GM23248 (cell line): ENCODE measurements at places on chromosomes 4 and X. TPM values are rescaled to one million over a fixed set of nuclear protein-coding genes. Genes with fewer than 3 reads are reported as not detected.

The ODAPH gene
- not detected in 2 replicates for polyA plus RNA-seq

The ALAS2 gene
- not detected in 2 replicates for polyA plus RNA-seq

The RTL9 gene
- polyA plus RNA-seq, result 0.06 and 0.20 TPM in 2 replicates

The TBC1D25 gene
- 8.5 and 8.6 TPM in 2 replicates for polyA plus RNA-seq

The TMEM31 gene
- 0.26 and 0.28 TPM in 2 replicates for polyA plus RNA-seq

The LDB2 gene
- polyA plus RNA-seq, result 48.6 and 52.8 TPM in 2 replicates

The OPRPN gene
- polyA plus RNA-seq, result not detected in 2 replicates

DNA sequence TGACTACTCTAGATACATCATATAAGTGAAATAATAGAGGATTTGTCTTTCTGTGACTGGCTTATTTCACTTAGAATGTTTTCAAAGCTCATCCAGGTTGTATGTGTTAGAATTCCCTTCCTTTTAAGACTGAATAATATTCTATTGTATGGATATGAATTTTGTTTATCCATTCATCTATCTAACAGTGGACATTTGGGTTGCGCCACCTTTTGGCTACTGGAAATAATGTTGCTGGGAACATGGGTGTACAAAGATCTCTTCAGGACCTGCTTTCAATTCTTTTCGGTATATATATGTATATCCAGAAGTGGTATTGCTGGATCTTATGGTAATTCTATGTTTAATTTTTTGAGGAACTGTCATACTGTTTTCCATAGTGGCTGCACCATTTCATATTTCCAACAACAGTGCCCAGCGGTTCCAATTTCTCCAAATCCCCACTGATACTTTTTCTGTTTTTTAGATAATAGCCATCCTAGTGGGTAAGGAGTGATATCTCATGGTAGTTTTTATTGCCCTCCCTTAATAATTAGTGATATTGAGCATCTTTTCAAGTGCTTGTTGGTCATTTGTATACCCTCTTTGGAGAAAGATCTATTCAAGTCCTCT lies 3.4 kb upstream of the SCD5 start:
- no peak overlapping the region for H3K4me3 ChIP-seq
- peaks cover 4% of the 10 kb centered on the region; the same call in 1 of the 2 replicates for H3K4me1 ChIP-seq
- DNase-seq, result peak; percentile 58
- no peaks in the 10 kb centered on the region for H3K27me3 ChIP-seq
- no peaks in the 10 kb centered on the region for H3K36me3 ChIP-seq

DNA sequence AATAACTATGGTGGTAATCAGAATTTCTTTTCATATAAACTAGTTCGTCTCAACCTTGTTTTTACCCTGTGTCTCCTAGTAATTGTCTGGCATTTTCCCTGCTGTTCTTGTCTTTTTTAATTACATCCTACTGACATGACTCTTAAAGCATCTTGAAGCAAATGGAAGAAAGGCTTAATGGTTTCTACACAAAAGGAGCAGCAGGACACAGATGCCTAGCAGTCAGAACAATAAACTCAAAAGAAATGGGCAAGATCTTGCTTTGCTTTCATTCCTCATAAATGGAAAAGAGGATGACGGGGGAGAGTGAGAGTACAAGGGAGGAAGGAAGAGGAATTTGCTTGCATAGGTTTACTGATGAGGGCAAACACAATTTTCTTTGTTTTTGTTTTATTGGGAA lies 293.2 kb upstream of the EMCN start:
- no peak overlapping the region for H3K4me3 ChIP-seq
- H3K27me3 ChIP-seq, result no peaks in the 10 kb centered on the region
- DNase-seq, result no peak
- H3K36me3 ChIP-seq, result no peaks in the 10 kb centered on the region
- H3K4me1 ChIP-seq, result no peaks in the 10 kb centered on the region
- H3K27ac ChIP-seq, result no peak overlapping the region

DNA sequence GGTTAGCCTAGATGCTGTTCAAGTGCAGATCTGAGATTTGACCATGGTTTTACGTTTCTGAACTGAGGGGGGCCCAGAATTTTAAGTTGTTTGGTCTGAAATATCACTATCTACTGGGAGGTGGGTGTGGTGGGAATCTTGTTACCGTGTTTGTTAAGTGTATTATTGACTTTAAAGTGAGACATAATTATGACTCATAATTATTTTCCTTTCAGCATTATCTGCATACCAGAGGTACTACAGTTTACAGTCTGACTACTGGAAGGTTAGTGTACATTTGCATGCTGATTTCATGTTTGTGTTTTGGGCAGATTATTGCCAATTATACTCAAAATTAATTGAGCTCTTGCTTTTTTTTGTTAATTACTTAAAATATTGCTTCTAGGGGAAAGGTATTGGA lies 101.5 kb downstream of the KDM6A start:
- peak overlapping the region; percentile 33; the same call in 1 of the 2 replicates for H3K27ac ChIP-seq
- H3K36me3 ChIP-seq, result no peaks in the 10 kb centered on the region
- peak; percentile 48 for DNase-seq
- no peaks in the 10 kb centered on the region for H3K27me3 ChIP-seq

DNA sequence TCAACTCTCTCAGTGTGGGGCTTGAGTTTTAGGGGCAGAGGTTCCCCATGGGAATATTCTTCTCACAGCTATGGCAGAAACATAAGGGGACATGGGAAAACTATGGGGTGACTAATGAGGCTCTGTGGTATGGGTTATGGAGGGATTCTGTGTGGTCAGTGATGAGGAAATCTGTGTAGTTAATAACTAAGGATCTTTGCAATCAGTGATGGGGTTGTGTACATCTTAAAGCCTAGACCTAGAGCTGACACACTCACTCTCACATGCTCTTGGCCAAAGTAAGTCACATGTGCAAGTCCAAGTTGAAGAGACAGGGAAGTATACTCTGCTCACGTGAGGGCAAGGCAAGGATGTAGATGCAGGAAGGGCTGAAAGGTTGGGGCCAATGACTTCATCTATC lies 86.4 kb upstream of the UXT start:
- DNase-seq, result no peak
- no peak overlapping the region for H3K27ac ChIP-seq
- no peaks in the 10 kb centered on the region for H3K27me3 ChIP-seq
- no peak overlapping the region for H3K4me3 ChIP-seq
- no peaks in the 10 kb centered on the region; the same call in 1 of the 2 replicates for H3K4me1 ChIP-seq
- H3K36me3 ChIP-seq, result no peaks in the 10 kb centered on the region

DNA sequence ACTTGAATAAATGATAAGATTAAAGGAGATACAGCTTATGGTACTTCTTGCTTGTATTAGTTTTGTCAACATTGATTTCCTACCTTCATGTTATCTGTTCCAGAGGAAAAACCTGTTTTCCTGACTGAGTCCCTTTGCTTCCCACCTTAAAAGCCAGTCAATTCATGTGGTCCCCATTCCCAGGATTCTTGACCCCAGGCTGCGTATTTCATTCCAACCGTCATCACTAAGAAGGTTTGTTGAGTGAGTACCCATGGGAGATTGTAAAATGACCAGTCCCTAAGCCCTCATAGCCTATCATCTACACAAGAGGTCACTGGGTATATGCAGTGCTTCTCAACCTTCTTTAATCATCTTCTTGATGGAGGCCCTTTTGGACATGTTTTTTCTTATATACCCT lies 52.2 kb downstream of the BEX3 start:
- H3K27ac ChIP-seq, result no peak overlapping the region
- 0 out of 2 replicates have a peak, but pooled peaks cover 4% of the 10 kb centered on the region for H3K4me1 ChIP-seq
- no peak for DNase-seq
- H3K27me3 ChIP-seq, result no peaks in the 10 kb centered on the region
- no peak overlapping the region for H3K4me3 ChIP-seq

DNA sequence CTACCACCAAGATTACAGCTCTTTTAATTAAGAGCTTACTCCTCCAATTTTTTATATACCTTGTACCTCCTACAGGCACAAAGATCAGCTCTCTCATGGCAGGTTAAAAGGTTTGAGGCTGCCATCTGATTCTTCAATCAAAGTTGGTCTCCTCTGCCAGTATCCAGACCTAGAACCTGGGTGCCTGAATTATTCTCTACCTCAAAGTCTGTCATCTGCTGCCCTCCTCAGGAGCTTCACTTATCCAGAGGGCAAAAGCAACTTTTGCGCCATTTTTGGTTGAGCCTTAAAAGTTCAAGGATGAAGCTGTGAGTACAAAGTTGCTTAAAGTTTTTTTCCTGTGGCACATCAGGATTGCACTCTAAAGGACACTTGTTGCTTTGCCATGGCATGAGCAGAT lies 343.7 kb upstream of the PPP1R2C start:
- no peaks in the 10 kb centered on the region for H3K27me3 ChIP-seq
- no peaks in the 10 kb centered on the region for H3K4me1 ChIP-seq

- H3K36me3 ChIP-seq, result peaks cover 44% of the 10 kb centered on the region
- H3K27me3 ChIP-seq, result no peaks in the 10 kb centered on the region
- H3K4me3 ChIP-seq, result peak overlapping the region; percentile 98
- H3K4me1 ChIP-seq, result peaks cover 25% of the 10 kb centered on the region
- peak; percentile 83 for DNase-seq
These were observed 917 bp downstream of the PCDH18 start for GRCh38 chr4:137531168-137531985.

DNA sequence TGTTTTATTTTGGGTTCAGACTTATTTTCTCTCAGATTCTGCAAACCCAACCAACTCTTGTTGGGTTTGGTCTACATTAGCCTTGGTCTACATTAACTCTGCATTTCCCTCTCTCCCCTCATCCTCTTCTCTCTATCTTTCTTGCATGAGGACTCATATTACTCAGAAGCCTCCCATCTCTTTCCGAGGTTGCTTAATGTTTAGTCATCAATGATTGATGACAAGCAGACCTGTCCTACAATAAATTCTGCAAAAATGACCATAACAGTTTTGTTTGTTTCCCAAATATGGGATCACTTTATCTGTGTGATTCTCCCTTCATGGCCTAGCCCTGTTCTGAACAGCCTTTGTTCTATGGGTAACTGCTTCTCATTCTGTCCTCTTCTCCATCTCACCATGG lies 75.2 kb downstream of the GABRB1 start:
- no peaks in the 10 kb centered on the region for H3K4me1 ChIP-seq
- H3K27me3 ChIP-seq, result no peaks in the 10 kb centered on the region
- H3K4me3 ChIP-seq, result no peak overlapping the region
- no peak for DNase-seq
- no peaks in the 10 kb centered on the region for H3K36me3 ChIP-seq
- H3K27ac ChIP-seq, result no peak overlapping the region

- H3K4me1 ChIP-seq, result peaks cover 4% of the 10 kb centered on the region; the same call in 1 of the 2 replicates
- no peak overlapping the region for H3K4me3 ChIP-seq
- no peaks in the 10 kb centered on the region for H3K36me3 ChIP-seq
These were observed 76.3 kb downstream of the DCHS2 start for GRCh38 chr4:154415313-154415712.
